Cardiac muscle cell (in vitro differentiated cells and primary cell): ENCODE measurements at places on chromosomes 4 and X.

GRCh38 chr4:128227991-128228571 lies 59.5 kb downstream of the PGRMC2 start:
- DNase-seq, result no peak

GRCh38 chr4:182294451-182294850 lies 51.2 kb downstream of the TENM3 start:
- no peak for DNase-seq

- no peak for DNase-seq
These were observed 126.9 kb downstream of the MFAP3L start for GRCh38 chr4:169899295-169899694.

- DNase-seq, result no peak
These were observed 121.6 kb upstream of the TRIM2 start for GRCh38 chr4:153082322-153083301.

- peak; percentile 82 for DNase-seq
These were observed 23.8 kb downstream of the SMIM20 start for GRCh38 chr4:25937801-25938200.

- DNase-seq, result no peak
These were observed 48.8 kb downstream of the DKK2 start for GRCh38 chr4:106987311-106987710.
